Suppressor macrophage treated with lipopolysaccharide for 4 hours (primary cell): ENCODE measurements at places on chromosomes 13 and 19.

GRCh38 chr13:99383511-99383921 lies 76.3 kb upstream of the GPR183 start:
- no peak for DNase-seq

DNA sequence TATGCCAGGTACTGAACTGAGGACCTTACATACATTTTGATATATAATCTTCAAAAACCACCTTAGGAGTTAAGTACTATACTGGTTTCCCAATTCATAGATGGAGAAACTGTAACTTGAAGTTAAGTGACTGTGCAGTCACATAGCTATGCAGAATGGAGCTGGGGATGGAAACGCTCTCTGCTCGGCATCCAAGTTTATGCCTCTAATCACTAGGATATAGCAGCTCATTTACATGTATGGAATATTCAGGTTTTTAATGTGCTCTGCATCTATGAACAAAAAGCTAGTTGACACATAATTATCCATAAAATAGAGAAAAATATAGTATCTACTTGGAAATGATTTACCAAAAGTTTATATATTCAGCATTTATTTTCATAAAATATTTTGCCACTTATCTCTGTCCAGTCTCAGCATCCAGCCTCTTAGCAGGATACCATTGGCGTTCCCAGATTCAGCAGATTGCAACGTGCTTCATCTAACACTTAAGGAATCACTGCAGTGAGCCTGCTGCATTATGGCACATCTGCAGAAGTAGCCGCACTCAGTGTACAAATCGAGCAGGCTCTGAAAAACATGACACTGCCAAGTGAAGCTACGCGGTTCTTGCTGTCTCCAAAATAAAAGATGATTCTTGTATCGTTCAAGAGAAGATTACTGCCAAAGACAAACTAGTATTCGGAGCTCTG lies 70.4 kb downstream of the MRPL57 start:
- DNase-seq: no peak

DNA sequence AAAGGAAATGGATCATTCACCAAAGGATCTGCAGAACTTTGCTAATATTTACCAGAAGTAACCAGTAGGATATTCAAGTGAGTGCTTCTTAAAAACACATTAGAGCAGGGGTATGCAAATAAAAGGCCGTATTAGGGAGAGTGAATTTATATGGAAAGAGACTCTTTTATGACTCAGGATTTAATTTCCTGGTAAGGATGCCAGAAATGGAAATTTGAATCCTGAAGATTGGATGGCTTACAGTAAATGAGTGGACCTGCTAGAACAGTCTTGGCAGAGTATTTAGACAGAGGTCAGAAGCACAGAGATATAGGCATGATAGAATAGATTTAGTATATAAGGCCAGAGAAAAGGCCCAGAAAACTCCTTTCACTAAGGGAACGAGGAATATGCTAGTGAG lies 201.6 kb downstream of the SLITRK5 start:
- no peak for DNase-seq

DNA sequence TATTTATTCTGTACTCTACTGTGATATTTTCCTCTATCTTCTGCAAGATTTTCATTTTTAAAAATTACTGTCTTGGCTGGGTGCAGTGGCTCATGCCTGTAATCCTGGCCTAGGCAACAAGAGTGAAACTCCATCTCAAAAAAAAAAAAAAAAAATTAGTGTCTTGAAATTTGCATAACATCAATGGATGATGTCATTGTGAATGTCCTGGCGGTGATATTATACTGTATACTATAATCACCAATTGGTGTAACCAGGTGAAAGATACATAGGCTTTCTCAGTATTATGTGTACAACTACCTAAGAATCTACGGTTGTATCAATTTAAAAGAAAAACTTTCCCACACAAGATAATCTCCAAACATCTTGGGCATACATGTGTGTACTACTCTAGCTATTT lies 15.2 kb downstream of the ZNF331 start:
- peak; percentile 18 for DNase-seq

GRCh38 chr13:49428041-49428763 lies 15.7 kb downstream of the CAB39L start:
- DNase-seq: peak; percentile 52

DNA sequence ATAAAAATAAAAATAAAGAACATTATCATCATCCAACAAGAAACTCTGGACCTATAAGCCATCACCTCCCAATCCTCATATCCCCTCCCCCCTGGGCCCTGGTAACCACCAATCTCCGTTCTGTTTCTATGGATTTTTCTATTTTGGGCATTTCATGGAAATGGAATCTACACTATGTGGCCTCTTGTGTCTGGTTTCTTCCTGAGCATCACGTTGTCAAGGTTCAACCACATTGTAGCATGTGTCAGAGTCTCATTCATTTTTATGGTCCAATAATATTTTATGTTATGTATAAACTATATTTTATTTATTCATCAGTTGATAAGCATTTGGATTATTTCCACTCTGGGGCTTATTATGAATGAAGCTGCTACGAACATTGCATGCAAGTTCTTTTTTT lies 26.9 kb downstream of the SULT2B1 start:
- DNase-seq: no peak

DNA sequence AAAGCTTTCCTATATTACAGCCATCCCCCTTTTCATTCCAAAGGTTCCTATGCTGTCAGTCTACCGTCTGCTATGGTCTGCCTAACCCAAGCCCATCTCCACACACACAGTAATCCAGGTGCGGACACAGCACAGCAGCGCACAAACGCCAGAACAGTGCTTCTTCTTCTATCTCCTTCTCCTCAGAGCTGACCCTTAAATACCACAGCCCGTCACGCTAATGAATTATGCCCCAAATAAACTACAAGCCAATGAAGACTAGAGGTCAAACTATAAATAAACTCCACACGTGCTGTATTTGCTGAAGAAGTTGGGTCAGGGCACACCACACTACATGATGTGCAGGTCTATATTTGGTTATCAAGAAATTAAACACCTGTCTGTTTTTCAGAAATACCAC lies 71.8 kb downstream of the TBC1D4 start:
- no peak for DNase-seq

- no peak for DNase-seq
Measured at GRCh38 chr13:34620074-34620850, 321.8 kb upstream of the NBEA start.

- no peak for DNase-seq
Measured at GRCh38 chr13:73131247-73131646, 72.4 kb downstream of the KLF5 start.
